ENCODE measurements at places on chromosomes 2 and 18.

GRCh38 chr18:28961669-28962228 is 784.8 kb upstream of the CDH2 start:
- DNase-seq = peak; percentile 36

DNA sequence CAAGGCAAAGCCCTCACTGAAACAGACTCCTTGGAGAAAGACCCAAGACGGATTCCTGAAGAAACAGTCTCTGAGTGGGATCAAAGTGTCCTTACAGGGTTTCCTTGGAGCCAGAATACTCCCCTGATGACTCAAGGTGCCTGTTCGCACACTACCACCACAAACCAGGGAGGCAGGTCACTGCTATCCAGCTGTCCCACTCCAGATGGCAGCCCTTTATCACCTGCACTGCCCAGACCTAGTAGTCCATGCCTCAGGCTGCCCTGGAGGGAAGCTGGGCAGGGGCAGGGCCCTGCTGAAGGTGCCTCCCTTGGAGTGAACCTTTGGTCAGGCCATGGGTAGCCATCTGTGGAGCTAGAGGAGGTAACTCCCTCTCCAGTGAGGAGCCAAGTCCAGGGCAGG is 34.1 kb downstream of the TRABD2A start:
- no peak for DNase-seq

- DNase-seq = no peak
Observed at GRCh38 chr2:200453142-200453852, 56.6 kb downstream of the KCTD18 start.

DNA sequence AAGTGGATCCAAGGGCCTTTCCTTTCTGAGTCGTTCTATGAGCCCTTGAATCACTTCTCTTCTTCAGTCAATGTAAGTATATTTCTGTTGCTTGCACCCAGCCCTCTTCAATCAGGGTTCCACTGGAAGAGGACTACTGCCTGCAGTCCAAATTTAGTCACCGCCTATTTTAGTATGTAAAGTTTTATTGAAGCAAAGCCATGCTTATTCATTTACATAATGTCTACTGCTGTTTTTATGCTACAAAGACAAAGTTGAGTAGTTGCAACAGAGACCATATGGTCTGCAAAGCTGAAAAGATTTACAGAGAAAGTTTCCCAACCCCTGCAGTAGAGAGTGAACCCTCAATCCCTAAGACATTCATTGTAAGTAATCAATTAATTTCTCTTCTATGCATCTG is 332.5 kb upstream of the TNP1 start:
- no peak for DNase-seq

DNA sequence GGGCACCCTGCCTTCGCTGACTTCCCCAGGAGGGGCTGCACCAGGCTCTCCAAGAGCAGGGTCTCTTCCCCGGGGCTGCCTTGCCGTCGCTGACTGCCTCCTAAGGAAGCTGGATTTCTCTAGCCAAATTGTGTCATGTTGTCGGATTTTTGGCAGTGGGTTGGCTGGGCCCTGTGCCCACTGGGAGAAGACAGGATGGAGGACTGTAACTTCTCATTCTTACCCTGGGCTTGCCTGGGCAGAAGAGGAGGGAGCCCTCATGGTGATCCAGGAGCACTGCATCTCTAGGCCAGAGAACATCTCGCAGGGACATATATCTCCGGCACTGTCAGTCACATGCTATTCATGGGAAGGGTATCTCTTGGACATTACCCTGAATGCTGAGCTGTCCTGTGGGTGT is 6.3 kb downstream of the MYO7B start:
- DNase-seq = no peak

- DNase-seq = no peak
Observed at GRCh38 chr2:62452701-62453454, 53.1 kb downstream of the TMEM17 start.

DNA sequence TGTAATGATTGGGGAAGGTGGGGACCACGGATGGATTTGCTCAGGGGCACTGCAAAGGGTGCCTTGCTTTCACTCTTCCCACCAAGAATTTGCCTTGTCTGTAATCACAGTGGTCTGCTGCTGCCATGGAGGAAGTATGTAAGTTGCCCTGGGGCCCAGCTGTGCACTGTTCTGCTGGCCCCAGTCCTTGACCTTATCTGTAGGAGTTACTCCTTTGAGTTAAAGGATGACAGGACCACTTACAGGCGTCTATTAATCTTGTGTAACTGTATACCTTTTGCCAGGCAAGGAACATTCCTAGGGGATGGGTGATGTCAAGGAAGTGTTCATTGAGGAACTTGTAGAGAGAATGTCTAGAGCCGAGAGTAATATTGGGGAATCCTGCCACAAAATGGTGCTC is 212.8 kb upstream of the LRRTM1 start:
- DNase-seq = no peak

GRCh38 chr18:31634331-31634713 is 42.6 kb downstream of the TTR start:
- no peak for DNase-seq

GRCh38 chr18:3970929-3971328 is 484.2 kb downstream of the DLGAP1 start:
- peak; percentile 55 for DNase-seq

DNA sequence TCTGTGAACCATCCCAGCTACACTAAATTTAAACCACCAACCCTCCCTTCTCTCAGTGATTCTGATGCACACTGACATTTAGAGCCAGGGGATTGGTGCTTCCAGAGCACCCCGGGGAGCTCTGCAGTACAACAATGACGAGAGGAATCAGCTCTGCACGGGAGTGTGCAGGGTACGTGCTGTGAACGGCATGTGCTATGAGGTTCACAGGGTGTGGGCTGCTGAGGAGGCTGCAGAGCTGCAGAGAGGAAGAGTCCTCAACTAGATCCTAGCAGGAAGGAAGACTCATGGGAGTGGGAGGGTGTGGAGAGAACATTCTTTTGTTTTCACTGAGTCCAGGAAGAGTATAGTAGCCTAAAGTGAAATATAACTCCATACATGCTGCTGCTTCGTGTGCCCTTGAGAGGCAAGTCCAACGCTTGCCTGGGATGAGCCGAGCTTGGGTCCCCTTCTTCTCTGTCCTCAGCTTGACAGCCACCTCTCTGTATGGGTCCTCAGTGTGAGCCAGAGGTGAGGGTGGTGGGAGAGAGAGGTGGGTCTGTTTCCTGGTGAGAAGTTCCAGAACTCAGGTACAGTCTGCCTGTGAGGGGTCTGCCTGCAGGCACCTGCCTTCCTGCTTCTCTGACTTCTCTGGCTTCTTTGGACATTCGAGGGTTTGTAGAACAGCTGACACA is 118.8 kb downstream of the CTIF start:
- no peak for DNase-seq

- DNase-seq = no peak
Observed at GRCh38 chr18:78939105-78939504, 40.5 kb upstream of the SALL3 start.

DNA sequence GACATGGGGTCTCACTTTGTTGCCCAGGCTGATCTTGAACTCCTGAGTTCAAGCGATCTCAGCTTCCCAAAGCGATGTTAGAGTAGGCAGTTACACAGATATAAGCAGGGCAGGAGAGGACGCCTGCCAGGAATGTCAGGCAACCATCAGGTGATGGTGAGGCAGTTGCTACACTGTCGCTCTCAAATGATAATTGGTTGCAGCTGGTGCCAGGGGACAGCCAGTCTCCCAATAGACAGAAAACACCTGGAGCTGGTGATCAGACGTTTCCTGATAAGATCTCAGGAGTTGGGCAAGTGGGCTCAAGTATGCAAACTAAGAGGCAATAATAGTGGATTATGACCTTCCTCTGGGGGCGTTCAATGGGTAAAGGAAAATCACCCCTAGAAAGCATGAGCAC is 163.1 kb upstream of the RGPD4 start:
- no peak for DNase-seq

DNA sequence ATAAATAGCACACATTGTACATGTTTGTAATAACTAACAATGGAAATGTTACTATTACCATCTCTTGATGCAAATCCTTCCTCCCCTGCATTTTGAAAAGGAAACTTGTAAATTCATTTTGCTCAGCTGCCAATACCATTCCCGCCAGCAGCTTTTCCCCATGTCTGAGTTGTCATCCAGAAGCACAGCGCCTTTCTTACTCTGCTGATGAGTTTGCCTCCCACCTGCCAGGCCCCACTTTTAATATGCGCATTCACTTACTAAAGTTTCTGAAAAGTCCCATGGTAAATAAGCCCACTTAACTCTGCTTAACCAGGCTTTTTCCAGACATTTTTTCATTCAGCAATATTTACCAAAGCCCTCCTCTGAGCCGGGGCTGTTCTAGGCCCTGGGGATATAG is 3.9 kb downstream of the CHST10 start:
- no peak for DNase-seq

GRCh38 chr2:237235383-237236095 is 149.8 kb downstream of the COPS8 start:
- DNase-seq = no peak

GRCh38 chr2:106278112-106278876 is 84.2 kb upstream of the UXS1 start:
- DNase-seq = no peak

DNA sequence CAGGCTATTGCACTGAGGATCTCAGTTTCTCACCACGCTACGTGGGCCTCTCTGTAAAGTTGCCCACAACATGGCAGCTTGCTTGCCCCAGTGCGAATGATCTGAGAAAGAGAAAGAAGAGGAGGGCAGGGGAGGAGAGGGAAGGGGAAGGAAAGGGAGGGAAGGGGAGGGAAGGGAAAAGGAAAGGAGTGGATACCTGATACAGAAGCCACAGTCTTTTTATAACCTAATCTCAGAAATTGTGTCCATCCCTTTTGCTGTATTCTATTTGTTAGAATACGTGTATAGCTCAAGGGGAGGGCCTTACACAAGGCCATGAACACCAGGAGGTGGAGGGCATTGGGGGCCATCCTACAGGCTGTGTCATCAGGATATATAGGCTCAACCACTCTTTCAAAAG is 78.3 kb upstream of the PPP1CB start:
- no peak for DNase-seq

DNA sequence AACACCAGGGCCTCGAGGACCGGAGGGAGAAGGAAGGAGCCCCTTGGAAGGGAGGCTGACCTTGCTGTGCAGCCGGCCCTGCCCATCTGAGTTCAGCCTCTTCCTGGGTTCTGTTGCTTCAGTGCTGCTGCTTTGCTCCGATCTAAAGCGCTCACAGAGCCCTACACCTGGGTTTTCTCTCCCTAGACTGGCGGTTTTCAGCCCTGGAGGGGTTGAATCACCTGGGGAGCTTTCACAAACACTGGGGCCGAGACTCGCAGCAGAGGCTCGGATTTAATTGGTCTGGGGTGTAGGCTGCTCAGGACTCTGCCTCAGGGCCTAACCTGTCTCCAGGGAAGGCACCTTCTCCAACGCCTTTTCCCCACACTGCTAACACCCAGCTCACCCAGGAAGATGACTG is 40.9 kb upstream of the SMAD7 start:
- DNase-seq = no peak

- no peak for DNase-seq
Observed at GRCh38 chr2:20242727-20243377, 17.9 kb upstream of the SDC1 start.

DNA sequence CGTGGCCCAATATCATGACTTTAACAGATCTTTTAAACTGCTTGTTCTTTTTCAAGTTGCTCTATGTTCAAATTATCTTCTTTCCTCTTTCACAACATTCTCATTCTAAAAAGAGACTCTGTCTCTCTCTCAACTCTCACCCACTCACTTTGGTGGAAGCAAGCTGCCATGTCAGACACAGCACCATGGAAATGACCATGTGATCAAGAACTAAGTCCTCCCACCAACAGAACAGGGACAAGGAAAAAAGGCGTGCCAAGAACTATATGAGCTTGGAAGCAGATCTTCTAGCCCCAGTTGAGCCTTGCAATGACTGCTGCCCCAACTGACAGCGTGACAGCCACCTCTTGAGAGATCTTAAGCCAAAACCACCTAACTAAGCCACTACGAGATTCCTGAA is 23.9 kb downstream of the BAZ2B start:
- DNase-seq = peak; percentile 61

- DNase-seq = no peak
Observed at GRCh38 chr2:25620077-25620476, 53.3 kb downstream of the DTNB start.

- no peak for DNase-seq
Observed at GRCh38 chr2:109530712-109531111, 83.1 kb downstream of the SEPTIN10 start.

DNA sequence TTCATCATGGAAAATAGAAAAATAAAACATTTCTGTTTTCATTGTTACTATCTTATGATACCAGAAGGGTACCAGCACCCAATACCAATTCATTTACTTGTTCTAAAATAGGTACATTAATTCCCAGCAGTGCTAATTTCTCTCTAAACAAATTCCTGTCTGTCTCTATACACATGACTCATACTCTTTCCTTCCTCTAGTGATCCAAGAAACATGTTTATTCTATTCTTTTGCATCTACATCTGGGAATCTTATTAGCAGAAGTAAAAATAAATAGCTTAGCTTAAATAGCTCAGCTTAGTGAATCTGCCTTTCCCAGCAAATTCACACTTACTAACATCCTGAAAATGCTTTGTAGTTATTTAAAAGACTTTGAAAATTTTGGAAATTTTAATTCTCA is 84.5 kb upstream of the MAPRE2 start:
- no peak for DNase-seq

DNA sequence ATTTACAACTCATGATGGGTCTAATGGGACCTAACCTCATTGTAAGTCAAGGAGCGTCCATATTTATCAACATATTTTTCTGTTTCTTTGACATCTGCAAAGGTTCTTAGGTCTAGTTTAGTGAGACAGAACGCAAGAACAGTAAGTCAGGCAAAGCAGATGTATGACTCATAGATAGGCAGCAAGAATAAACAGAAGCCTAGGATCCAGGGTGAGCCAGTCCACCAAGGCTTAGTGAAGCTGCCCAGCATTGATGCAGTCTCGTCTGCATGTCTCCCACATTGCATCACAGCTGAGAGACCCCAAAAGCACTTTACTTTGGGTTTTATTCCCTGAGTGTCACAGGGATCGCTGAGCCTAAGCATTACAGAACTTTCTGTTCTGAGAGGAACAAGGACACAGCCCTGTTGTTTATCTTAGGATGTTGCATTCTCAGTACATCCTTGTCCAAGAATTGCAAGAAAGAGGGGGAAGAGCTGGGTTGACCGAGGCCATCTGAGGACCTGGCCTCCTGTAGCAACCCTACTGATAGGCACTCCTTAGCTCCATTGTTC is 29.6 kb upstream of the TMEM177 start:
- no peak for DNase-seq

DNA sequence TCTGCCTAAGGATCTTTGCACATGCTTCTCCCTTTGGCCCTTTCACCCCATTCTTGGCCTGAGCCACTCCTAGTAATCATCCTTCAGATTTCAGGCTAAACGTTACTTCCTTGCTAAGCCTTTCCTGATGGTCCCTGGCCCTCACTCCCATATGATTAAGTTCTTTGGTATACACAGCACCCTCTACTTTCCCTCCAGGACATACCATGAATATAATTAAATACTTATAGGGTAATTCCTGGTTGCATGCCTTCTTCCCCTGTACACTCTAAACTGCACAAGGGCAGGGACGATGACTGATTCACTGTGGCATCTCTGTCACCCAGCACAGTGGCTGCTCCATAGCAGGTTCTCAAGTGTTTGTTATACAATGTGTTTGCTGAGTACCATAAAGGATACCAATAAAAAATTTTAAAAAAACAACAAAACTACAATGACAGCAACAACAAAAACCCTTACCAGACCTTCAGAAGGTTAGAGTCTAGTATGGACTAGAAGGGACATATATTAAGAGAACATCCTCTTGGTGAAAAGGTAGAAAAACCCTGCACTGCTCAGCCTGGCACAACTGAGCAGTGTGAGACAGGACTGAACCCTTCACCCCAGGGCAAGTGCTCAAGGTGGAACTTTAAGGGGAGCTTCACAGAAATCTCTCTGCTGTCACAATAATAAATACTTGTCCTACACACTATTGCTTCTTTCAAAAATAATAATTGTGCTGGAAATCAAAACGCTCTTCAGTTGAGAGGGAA is 76.2 kb downstream of the AAK1 start:
- no peak for DNase-seq

Measured in cardiac muscle cell (in vitro differentiated cells and primary cell).